ENCODE measurements at places on chromosomes 13 and 19.

DNA sequence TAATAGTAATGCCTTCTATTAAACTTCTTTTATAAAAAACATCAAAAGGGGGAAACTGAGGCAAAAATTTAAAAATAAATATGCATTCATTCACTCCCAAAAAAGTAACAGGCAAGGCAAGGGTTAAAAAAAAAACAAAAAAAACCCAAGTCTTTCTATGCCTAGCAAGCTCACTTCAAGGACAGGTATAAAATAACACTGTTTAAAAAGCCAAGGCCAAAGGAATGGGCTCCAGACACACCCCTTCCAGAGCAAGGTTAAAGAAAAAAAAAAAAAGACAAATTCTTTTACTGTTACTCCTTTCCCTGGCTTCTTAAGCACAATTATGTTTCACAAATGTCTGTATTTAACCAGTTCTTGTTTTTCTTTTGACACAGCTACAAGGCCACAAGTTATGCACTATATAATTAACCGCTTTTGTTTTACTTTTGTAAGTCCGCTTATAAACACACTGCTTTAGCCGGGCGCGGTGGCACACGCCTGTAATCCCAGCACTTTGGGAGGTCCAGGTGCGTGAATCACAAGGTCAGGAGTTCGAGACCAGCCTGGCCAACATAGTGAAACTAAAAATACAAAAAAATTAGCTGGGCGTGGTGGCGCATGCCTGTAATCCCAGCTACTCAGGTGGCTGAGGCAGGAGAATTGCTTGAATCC lies 3.6 kb downstream of the SIGLEC11 start:
- DNase-seq, result no peak

- peak; percentile 23 for DNase-seq
Observed at GRCh38 chr13:106533101-106533942, 2.1 kb downstream of the EFNB2 start.

GRCh38 chr13:106349080-106349931 lies 186.2 kb downstream of the EFNB2 start:
- DNase-seq, result no peak

DNA sequence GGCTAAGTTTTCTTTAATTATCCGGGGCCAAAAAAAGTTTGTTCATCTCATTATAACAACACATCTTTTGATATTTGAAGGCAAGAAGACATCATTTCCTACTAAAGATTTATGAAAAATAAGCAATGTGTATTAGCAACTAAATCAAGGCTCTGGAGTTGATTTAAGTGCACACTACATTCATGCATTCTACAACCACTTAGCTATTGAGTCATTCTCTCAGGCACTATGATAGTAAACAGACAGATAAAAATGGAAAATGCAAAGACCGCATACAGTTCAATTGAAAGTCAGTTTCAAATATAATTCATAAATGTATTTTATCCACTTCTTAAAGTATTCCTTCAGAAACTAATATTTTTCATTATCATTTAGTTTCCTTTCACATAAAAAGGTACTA lies 1395.2 kb downstream of the PCDH9 start:
- no peak for DNase-seq

GRCh38 chr13:38348861-38349389 lies 726 bp upstream of the UFM1 start:
- DNase-seq, result peak; percentile 23

DNA sequence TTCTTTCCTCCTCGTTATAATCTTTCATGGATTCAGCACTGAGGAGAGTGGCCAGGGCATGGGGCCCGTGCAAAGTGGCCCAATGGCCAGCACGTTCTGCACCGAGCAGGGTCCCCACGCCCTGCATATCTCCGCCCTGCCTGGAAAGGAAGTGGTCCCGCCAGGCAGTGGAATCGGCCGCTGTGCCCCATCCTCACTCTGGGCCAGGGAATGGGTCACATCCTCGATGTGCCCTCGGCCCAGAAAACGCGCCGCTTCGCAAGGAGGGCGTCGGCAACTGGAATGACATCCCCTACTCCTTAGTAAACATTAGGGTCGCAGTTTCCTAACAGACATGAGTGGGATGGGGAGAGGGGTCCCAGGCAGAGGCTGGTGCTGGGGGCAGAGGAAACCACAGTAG lies 90.7 kb downstream of the ZNF254 start:
- no peak for DNase-seq

GRCh38 chr19:36151144-36152018 lies 866 bp downstream of the COX7A1 start:
- no peak for DNase-seq

DNA sequence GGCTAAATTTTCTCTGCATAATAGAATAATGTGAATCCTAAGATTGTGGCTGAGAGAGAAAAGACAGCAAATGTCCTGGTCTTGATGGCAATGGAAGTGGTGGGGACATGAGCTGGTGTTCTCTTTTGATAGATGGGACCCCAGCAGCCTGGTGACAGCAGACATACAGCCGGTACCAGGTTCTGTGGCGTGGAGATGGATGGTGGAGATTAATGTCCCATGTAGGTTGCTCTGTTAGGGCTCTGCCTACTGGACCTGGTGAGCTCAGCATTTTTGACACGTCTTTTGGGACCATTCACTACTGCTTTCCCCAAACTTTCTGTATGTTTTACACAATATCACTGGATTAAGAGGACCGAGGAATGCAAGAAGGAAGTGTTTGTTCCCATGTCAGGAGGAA lies 8.2 kb upstream of the SIGLEC14 start:
- DNase-seq, result no peak

GRCh38 chr13:36346222-36347083 lies at the start of gene SPART:
Gene SPART (minus strand): TSS chr13:36346394. CDS start chr13:36335830, 10,564 bp downstream.
- DNase-seq, result peak; percentile 88

DNA sequence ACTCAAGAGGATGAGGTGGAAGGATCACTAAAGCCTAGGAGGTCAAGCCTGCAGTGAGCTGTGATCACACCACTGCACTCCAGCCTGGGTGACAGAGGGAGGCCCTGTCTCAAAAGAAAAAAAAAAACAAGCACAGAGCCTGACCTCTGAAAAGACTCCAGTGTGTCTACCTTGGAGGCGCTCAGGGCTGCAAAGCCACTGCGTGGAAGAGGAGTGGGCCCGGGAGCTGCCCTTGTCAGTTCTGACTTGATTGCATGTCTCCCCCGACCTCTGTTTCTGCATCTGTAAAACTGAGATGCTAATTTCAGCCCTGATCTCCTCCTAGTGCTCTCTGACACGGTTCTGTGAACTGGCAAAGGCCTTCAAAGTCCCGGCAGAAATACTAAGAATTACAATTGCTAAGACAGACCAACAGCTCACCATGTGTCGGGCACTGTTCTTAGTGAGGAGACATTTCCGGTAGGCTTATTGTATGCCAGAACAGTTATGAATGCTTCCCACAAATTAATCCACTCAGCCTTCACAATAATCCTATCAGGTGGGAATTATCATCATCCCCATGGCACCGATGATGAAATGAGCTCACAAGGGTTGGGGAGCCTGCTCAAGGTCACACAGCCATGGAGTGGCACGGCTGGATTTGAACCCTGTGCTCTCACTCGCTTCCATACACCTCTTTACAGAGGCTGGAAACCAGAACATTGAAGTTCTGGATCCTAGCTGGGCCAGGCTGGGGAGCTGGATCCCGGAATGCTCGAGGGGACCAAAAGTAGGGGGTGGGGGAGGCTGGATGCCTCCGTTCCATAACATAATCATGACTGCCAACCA lies 3.5 kb downstream of the AKT2 start:
- no peak for DNase-seq

GRCh38 chr13:51015973-51016372 lies 95.1 kb downstream of the C13orf42 start:
- DNase-seq, result no peak

DNA sequence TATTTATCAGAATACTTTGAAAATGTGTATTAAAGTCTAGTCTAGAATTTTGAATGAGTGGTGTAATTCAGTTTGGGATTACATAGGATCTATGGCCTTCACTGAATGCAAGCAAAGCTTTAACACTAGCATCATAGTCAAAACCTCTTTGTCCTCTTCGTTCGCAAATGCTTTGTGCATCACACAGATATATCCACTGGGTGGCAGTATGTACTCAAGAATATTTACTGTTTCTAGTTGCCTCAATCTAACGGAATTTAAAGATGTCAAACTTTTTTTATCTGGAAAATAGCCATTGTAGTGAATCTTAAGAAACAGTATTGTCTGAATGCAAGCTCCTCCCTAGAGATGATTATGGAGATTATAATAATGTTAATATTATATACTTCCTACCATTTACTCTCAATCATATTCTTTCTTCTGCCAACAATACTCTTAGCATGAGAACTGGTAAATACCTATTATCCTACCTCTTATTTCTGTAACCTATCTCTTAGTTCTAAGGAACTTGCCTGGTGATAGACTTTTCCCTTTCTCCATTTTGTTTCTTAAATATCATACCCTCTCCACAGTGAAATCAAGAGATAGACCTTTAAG lies 25.8 kb downstream of the LACC1 start:
- no peak for DNase-seq

DNA sequence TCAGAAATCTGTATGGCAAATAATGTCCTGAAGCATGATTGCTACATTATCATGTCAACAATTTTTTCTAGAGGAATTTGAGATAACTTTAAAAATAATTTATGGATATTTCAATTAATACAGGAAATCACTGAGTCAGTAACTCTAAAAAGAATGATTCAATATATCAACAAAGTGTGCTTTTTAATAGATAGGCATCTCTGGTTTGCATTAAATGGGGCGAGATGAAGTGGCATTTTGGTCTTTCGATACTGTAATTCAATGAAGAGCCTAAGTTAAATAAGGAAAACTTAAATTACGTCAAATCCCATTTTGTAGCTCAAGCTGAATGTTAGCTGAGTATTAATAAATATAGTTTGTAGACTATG lies 342.8 kb downstream of the DACH1 start:
- no peak for DNase-seq

- no peak for DNase-seq
Observed at GRCh38 chr19:48638831-48639381, 1.7 kb upstream of the DBP start.

GRCh38 chr19:55400281-55401087 lies 7.1 kb downstream of the UBE2S start:
- no peak for DNase-seq

GRCh38 chr19:34399886-34400285 lies 4.3 kb upstream of the PDCD2L start:
- no peak for DNase-seq

DNA sequence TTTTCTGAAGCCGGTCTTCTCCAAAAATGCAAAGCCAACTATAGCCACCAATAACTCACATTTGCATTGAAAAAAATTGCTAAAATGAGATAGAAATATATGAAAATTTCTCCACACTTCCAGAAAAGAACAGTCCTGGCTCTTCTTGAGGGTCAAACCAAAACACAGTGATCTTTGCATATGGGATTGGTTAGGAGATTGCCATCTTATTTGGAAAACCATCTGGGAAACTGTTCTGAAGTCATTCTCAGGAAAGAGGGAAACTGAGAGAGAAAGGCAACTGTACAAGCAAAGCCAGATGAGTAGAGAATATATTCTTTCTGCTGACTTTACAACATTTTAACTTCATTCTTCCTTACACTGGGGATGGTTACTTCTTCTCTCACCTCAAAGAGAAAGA lies 54.6 kb downstream of the HSPH1 start:
- DNase-seq, result no peak

GRCh38 chr13:40351537-40352379 lies 314.7 kb downstream of the FOXO1 start:
- DNase-seq, result no peak

DNA sequence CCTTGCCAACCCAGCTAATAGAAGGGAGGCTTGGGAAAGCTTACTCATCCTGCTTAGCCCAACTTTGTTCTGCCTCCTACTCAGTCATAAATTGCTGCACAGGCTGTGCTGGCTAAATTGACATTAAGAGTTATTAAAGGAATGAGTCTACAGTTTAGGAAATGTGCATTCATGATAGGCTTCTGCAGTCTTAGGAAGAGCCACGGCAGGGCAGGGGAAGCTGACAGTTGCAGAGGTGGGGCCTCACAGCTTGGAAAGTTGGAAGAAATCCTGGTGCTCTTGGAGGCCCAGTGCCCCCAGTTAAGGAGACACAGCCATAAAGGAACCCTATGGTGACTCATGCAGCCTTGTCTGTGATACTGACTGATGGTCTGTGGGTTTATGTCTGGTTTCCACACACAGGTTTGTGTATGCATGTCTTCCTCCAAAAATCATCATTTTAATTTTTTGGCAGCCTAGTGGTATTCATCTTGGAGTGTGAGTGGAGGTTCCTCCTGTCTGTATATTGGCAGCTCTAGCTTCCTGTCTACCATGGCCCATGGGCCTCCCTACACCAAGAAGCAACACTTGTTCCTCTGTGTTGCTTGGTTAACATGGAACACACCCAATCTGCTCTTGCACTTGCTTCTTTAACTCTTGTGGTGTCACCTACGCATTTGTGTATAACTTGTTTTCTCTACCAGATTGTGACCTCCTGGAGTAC lies 135.0 kb upstream of the KL start:
- no peak for DNase-seq

- no peak for DNase-seq
Observed at GRCh38 chr19:18635831-18636182, 1.0 kb upstream of the KLHL26 start.

DNA sequence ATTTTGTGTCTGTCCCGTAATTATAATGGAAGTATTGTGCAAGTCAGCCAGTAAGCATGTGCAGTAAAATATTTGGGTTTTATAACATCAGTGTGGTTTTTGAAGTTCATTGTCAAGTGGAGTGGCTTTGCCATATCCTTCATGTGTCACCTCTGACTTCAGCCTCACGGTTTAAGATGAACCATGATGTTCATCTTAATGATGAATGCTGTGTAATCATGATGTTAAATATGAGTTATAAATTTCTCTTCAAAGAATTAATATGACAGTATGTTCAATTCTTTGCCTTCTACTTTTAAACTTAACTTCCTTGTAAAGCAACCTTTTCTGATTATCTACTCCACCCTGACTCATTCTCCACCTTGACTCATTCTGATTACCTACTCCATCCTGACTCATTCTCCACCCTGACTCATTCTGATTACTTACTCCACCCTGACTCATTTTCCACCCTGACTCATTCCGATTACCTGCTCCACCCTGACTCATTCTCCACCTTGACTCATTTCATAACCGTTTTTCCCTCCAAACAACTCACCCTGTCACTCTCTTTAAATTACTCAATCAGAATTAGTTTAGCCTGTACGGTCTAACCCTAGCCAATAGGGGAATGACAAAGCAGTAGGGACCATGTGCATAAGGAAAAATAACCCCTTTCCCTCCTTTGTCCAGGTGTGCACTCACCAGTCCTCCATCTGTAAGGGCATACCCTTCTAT lies 50.3 kb upstream of the ANKRD10 start:
- peak; percentile 35 for DNase-seq

DNA sequence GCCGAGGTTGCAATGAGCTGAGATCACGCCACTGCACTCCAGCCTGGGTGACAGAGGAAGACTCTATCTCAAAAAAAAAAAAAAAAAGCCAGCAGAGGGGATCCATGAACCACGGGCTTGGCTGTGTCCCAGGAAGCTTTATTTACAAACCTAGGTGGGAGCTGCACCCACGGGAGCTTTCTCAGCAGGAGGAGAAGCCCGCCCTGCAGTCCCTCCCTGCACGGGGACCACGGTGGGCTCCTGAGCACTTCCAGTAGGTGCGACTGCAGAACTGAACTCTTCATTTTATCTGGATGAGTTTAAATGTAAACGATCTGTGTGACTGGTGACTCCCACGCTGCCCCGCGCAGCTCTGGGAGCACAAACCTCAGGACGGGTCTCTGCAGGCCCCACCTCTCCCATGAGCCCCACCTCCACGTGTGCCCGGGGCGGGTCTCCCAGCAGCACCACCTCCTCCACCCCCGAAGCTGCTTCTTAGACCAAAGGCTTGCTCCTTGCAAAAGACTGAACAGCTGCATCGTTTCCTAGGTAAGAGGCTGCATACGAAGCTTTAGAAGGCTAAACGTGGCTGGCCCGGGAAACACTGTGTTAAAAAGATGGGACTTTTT lies 66.4 kb downstream of the SPACA7 start:
- DNase-seq, result no peak

GRCh38 chr19:21314676-21315075 lies 14.5 kb downstream of the ZNF708 start:
- no peak for DNase-seq

Data from activated naive CD8-positive, alpha-beta T cell treated with anti-CD3 and anti-CD28 coated beads for 36 hours (primary cell).